ENCODE measurements at places on chromosomes 1 and 21.

- no peak for DNase-seq
Measured at GRCh38 chr1:81802457-81802706, 1.6 kb downstream of the ADGRL2 start.

DNA sequence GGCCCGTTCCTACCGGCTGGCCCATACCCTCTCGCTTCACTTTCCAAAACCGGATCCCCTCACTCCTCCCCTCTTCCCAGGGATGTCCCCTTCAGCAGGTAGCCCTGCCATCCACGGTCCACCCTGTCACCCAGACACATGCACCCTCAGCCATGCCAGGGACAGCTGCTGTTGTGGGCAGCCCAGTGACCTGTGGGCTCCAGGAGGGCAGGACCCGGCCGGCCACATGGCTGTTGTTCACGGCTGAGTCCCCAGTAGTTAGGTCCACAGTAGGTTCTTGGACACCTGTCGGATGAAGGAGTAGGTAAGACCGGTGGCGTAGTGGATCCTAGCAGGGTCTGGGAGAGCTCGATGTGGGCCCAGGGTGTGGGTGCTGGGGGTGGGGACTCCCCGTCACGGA is 12.5 kb downstream of the SPSB1 start:
- no peak for DNase-seq

DNA sequence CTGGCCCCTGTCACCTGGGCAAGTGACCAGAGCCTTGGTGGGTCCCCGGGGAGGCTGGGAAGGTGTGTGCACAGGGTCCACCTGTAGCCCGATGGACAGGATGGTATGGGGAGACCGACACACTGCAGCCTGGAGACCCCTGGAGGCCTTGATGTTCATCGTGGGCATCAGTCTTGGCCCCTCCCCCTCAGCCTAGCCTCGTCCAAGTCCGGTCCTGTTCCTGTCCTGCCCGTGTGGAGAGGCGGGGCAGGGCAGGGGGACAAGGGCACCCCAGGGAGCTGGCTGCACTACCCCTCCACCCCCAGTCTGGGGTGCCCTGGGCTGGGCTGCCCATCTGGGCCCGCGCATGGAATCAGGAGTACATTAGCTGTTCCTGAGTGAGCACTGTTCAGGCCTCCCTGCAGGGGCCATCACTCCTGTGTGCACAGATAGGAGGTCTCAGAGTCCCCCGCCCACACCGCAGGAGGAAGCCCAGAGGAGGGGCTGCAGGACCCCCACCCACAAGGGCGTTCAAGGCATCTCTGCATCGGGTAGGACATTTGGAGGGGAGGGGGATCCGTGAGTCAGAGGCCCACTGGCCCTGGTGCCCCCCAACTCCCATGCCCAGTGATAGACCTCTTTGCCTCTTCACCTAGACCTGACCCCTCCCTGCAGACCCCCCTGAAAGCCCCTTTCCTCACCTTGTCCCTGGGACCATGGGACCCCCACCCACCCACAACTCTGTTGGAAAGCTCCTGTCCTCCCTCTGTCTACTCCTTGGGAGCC is 63.2 kb downstream of the WNT9A start:
- DNase-seq = no peak

DNA sequence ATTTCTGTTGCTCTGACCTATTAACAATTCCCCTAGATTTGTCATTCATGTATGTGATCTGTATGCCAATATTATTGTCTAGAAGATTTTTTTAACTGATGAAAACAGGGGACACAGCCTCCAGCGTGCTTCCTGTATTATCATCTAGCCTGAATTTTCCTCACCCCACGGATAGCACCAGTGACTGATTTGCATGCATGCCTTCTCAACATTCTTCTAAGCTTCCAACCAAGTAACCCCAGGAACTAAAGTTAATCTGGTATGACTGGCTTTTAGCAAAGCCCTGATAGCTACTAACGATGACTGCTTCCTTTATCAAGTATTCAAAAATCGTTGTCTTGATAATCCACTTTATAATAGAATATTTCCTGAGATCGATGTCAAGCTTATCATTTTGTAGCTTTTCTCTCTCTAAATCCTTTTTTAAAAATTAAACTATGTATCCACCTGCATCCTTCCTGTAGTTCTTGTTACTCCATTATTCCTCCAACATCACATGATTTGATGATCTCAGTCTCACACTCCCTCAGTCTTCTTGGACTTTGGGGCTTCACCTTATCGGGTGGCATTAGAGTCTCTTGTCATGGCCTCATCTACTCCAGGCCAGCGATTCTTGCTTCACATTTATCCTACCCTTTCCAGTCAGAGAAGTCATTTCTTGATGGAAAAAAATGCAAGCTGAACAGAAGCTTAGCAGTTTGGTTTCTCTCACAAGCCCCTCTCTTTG is 19.0 kb downstream of the BCAR3 start:
- no peak for DNase-seq

DNA sequence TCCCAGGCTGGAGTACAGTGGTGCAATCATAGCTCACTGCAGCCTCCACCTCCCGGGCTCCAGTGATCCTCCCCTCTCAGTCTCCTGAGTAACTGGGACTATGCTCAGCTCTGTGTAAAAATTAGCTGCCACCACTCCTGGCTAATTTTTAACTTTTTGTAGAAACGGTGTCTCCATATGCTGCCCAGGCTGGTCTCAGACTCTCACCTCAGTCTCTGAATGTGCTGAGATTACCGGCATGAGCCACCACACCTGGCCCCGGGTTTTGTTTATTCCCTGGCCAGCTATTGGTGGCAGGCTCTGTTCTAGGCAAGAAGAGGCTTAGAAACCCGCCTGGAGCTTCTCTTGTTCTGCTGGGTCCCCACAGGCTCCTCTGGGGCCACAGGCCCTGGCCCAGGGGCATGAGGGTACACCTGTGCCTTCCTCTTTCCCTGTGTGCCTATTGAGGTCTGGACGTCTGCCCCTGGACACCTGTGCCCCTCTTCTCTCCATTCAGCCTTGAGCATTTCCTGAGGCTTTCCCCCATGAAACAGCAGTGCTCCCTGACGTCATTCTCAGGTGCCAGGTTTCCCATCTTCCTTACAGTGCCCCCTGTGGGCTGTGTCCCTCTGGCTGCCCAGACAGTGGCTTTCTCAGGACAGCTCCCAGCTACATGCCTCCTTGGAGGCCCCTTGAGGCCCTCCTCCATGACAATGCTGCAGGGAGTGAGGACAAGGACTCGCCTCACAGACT is 57.5 kb downstream of the PCP4 start:
- DNase-seq = no peak

DNA sequence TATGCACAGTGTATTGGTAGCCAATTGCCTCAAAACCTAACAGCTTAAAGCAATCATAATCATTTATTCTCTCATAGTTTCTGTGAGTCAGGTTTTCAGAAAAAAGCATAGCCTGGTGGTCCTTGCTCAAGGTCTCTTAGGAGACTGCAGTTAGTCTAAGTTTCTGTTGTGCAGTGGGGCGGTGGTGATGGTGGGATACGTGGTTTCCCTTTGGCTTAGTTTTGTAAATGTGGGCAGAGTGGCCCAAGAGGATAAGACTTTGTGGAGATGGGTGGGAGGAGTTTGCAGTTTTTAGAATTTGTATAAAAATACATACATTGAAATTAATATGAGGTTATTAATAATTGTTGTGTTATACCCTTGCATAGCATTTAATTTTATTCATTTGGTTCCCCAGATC is 68.6 kb downstream of the NOS1AP start:
- DNase-seq = no peak

- DNase-seq = no peak
Measured at GRCh38 chr1:11725616-11726015, 10.3 kb upstream of the AGTRAP start.

DNA sequence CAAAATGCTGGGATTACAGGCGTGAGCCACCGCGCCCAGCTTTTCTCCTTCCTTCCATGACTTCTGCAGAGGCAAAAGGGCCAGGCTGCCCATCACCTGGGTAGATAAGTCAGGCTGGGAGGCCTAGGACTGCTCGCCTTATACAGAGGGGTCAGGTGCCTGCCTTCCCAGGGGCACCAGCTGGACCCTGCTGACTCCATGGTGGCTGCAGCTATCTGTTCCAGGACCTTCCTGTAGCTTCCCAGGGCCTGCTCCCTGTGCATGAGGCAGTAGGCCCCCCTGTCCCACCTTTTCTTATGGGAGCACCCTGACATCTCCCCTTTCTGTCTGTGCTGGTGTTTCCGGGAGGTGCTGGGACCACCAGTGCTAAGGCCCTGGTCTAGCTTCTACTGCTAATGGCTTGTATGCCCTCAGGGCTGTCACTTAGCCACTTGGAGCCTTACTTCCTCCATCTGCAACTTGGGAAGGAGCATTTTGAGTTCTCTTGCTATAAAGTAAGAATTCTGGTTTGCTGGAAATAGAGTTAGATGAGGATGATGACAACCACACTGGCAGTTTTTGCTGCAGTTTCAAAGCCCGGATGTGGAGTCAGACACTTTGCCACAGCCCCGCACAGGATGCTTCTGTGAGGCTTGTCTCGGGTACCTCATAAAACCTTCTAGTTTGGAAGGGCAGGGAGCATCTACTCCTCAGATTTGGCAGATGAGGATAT is 14.4 kb downstream of the SOX13 start:
- DNase-seq = no peak

DNA sequence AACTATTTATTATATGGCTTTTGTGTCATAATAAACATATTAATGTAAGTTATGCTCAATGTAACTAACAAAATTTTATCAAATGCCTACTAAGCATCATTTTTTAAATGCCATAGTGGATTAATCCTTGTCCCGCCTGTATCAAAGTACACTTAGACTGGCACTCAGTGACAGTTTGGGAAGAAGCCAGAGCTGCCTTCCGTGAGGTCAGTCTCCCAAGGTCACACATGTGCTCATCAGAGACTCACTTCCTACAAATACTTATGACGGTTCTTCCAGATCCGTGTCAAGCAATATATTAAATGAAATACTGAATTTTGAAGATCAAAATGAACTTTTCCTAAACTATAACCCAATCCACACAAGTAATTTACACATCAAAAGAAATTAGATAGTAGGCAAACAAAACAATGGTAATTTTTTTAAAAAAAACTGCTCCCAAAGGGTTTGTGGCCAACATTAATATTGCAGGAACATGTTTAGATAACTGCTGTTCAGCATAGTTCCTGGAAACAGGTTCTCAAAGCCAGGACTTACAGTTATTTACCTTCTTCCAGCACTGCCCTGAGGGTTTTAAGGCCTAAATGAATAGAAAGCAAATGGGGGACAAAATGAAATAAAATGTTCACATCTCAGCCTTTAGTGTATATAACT is 27.2 kb downstream of the WLS start:
- DNase-seq = no peak

DNA sequence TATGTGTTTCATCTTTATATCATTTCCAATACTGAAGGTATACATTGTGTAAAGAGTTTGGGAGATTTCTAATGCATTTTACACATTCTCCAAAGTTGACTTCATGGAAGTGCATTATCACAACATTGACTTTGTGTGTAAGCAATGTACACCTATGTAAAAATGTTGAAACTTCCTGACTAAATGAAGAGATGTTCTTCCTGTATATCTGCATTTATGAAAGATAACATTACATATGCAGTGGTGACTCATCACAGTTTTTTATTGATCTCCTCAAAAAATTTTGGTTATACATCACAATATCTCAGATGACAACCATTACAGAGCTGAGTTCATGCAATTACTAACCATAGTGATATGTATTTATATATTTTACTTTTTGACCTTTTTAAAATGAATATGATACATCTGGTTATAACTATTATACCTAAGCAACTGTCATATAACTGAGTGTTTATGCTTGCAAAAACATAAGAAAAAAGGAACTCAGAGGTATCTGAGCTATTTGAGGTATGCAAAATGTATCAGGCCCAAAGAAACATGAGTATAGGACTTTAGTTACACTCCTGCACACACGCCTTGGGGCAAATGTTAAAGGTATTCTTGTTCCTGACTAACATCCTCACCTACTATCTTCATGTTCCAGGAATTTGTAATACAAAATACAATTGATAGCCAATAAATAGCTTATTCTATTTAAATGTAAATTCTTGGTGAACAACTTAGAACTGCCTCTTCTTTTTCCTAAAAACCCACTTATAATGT is 88.2 kb upstream of the OLFM3 start:
- DNase-seq = no peak

DNA sequence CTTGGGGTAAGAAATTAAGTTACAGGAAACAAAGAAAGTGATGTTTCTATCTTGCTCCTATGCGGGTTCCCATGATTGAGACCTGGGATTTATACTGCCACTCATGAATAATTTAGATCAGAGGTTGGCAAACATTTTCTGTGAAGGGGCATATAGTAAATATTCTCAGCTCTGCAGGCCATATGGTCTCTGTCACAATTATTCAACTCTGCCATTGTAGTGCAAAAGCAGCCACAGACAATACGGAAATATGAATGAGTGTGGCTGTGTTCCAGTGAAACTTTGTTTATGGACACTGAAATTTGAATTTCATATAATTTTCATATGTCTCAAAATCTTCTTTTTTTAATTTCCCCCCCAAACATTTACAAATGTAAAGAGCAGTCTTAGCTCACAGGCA is 127.2 kb downstream of the FOXD2 start:
- DNase-seq = no peak

- no peak for DNase-seq
Measured at GRCh38 chr1:43586136-43586731, 55.6 kb downstream of the PTPRF start.

DNA sequence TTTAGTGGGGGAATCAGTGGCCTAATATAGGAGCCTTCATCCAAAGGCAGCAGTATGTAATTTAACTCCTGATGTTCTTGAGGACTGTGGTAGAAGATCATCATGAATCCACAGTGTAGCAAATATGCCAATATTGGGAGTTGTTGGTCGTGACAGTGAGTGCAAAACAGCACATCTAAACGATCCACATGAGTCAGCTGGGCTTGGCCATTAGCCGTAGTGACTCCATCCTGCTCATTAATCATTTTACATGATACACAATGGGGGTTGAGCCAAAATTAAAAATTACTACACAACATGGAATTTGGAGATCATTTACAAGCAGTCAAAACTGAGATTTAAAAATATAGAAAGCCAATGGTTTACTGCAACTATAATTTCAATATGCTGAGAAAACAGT is 653.9 kb upstream of the CAMK1G start:
- DNase-seq = no peak

GRCh38 chr1:82947278-82947677 is 1051.7 kb downstream of the TTLL7 start:
- no peak for DNase-seq

GRCh38 chr1:150808846-150809245 is 786 bp upstream of the CTSK start:
- no peak for DNase-seq

- no peak for DNase-seq
Measured at GRCh38 chr1:17618558-17619247, 79.2 kb downstream of the ARHGEF10L start.

All from HS-27A (cell line).